BE2C (cell line): ENCODE measurements at places on chromosomes 6 and 20.

DNA sequence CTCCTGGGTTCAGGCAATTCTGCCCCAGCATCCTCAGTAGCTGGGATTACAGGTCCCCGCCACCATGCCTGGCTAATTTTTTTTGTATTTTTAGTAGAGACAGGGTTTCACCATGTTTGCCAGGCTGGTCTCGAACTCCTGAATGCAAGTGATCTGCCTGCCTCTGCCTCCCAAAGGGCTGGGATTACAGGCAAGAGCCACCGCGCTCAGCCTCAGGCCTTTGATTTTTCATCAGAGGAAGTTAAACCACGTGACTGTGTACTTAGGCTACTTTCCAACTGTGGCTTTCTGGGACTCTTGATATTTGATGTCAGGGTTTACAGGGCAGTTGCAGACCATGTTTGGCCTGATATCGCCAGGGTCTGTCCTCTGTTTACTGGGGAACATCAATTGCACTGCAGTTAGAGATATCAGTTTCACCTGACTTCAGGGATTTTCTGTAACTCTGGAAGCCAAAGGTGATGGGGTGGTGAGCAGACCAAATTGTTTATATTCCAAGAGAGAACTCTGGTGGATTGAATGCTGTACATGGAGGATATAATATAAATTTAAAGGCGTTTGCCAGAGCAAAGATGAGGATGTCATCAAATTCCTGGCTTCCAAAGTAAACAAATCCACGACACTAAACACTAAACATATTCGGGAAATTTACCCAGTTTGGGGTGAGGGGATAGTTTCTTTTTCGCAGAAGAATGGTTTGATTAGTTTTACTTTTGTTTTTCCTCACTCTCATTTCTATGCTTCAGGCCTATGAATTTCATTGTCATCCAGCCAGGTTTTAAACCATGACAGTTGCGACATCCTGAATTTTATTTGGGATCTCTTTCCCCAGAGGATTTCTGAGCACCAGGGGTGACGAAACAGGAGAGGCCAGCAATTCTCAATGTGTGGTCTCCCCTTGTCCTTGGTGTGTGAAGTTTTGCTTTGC, 4.2 kb downstream of the PSMF1 start:
- DNase-seq, result no peak

DNA sequence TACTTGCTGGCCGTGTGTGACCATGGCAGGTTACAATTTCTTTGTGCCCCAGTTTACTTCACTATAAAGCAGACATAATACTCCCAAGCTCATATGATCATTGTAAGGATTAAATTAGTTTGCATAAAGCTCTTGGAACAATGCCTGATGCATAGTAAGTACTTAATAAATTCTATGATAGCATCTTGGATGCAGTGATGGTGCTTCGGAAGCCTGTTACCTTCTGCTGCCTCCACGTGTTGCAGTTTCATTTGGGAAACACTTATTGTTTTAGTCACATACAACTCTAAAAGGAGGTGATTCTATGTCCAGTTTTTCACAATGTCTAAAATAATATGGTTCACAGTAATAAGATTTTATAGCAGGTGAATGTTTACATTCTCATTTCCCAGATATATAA, 343.9 kb downstream of the NRN1 start:
- DNase-seq, result no peak

DNA sequence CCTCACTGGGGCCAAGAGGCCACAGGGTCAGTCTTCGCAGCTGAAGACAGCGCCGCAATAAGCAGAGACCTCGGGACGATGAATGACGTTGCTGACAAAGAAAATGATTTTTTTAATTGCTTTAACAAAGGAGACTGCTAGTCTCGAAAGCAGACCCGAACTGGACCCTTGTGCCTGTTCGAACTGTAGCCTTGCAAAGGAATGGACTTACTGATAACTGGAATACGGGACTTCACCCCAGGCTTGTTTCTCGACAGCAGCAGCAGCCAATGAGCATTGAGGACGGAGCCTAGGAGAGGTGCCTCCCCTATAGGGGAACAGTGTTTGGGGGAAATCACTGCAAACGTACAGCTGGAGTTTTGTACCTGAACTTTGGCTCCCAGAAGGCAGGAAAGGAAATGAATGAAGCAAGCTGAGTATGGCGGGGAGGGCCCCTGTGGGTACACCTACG, 1.3 kb upstream of the TAF4 start:
- DNase-seq, result no peak

DNA sequence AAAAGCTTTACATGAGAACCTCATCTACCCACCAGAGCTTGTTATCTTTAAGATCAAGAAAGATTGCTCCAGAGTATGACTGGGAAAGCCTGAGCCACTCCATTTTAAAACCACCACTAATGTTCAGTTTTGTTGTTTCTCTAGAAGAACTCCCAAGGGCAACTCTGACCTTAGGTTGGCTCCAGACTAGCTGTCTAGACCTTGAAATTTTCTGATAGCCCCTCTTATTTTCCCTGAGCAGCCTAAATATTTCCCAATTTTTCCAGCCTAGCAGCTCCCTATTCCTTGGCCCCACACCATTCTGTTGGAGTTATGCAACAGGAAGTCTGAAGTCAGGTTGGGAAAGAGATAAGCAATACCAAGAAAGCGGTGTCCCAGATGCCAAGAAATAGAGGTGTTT, 84.6 kb upstream of the TCF21 start:
- DNase-seq, result no peak

DNA sequence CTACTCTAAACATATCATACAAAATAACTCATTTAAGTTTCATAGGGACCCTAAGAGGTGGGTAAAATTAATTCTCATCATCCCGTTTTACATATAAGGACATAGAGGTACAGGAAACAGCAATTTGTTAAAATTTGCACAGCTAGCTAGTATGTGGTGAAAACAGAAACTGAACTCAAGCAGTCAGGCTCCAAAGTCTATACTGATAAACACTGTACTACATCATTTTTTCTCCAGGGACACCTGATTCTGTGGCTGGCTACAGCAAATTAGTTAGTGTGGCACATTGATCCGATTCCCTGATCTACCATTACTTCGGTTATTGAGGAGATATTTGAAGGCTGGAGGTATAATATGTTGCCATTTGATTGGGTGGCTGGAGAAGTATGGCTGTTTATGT, 36.2 kb upstream of the E2F3 start:
- DNase-seq, result no peak

- no peak for DNase-seq
These were observed 10.2 kb upstream of the RNF114 start for GRCh38 chr20:49925901-49926454.

- DNase-seq, result no peak
These were observed 16.4 kb downstream of the CST8 start for GRCh38 chr20:23507346-23507745.

GRCh38 chr6:112172540-112172939, 81.8 kb downstream of the LAMA4 start:
- no peak for DNase-seq
